ENCODE measurements at places on chromosomes 13 and 19.

- no peak for DNase-seq
These were observed 406.8 kb downstream of the KLF5 start for GRCh38 chr13:73465617-73465971.

GRCh38 chr13:100436099-100436498 is 152.5 kb downstream of the GGACT start:
- DNase-seq, result no peak

GRCh38 chr19:15304140-15304705 is 28.1 kb downstream of the BRD4 start:
- DNase-seq, result no peak

DNA sequence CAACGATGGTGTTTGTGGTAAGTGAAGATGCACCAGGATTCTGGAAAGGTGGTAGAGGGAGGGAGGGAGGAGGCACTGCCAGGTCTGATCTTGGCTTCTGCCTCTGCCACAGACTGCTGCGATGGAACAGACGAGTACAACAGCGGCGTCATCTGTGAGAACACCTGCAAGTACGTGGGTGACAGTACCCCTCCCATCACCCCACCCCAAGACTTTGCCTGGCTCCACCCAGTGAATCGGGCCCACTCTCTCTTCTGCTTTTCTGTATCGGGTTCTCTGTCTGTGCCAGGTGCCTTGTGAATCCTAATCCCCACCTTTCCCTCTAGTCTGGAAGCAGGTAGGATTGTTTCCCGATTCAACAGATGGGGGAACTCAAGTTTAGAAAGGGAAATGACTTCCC is 2.5 kb downstream of the PRKCSH start:
- no peak for DNase-seq

DNA sequence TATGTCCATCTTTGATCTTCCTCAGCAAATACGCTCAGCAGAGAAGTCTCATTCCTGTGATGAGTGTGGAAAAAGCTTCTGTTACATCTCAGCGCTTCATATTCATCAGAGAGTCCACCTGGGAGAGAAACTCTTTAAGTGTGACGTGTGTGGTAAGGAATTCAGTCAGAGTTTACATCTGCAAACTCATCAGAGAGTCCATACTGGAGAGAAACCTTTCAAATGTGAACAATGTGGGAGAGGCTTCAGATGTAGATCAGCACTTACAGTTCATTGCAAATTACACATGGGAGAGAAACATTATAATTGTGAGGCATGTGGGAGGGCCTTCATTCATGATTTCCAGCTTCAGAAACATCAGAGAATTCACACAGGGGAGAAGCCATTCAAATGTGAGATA is 5.7 kb upstream of the ZNF284 start:
- no peak for DNase-seq

DNA sequence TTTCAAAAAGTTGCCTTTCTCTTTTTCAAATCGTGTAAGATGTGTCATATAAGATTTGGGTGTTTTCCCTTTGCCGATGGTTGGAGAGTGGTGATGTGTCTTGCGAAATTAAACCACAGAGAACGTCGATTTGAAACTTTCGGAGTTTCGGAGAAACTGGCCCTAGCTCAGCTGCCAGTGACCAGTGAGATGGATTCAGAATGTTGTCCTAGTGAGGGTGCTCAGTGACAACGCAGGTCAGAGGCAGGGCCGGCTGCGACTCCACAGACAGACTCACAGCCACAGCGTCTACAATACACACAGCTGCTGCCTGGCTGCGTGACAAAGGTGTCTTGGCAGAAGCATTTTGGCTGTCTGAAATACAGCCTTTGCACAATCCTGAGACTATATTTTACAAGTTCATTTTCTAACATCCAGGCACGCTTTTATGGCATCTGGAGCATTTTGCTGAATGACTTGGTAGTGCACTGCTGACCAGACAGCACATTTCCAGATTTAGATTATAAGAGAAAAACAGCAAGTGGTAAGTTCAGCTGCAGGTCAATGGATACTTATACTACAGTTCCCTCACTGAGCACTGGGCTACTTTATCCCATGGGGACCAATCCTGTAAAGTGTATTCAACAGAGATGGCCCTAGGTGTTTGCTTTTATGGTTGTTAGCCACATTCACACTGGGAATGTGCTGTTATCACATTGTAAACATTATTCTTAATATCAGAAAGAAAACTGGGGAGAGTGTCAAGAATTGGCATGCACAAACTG is 207.5 kb downstream of the KCNRG start:
- no peak for DNase-seq

DNA sequence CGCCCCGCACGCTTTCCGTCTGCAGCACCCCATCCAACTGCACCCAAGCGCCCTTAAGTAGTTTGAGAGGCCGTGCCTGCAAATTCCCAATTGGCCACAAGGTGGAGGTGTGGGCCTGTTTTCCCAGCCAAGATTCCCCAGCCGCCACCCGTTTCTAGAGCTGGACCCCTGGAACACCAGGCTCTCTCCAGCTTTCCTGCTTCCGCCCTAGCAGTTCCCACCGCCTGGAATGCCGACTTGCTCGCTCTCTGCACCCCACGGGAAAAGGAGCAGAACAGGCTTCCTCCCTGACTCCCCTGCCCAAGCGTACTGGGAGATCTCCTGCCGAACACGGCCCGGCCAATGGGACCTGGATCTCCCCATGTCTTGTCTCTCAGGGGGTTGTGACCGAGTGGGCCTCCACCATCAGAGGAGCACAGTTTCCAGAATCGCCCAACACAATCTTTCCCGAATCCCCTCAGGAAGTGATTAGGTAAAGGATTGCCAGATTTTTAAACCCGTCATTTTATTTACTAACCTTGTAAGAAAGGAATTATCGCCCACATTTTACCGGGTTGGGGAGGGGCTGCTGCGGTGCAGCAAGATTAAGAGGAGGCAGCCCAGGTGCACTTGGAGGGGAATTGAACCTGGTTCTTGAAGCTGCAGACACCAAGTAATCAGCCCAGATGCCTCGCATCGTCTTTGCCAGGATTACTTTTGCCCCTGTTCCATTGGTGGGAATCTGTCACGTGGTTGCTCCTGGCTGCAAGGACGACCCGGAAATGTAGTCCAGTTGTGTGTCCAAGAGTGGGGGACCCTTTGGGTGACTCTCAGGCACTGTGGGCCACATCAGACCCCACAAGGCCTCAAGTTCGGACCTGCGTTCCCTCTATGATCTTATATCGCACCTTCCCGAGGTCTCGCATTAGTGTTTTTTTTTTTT is 3.5 kb upstream of the NAPSA start:
- peak; percentile 84 for DNase-seq

DNA sequence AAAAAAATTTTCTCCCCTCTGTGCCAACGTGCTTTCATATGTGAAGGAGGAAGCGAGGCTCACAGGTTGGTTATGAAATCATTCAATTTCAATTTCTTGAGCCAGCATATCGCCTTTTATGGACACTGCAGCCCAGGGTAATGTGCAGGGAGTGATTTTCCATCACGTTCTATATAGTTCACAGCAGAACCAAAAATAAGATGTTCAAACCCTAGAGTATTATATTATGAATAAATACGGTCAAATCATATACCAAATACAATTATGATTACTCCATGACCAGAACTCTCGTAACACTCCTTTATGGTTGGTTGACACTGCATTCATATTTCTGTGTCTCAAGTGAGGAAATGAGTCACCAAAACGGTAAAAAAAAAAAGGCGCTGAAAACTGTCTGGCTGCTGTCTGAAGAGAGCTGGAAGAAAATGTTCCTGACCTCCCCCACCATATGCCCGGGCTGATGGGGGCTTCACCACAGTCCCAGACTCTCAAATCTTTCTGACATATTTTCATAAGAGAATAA is 75.8 kb upstream of the UBAC2 start:
- DNase-seq, result no peak

DNA sequence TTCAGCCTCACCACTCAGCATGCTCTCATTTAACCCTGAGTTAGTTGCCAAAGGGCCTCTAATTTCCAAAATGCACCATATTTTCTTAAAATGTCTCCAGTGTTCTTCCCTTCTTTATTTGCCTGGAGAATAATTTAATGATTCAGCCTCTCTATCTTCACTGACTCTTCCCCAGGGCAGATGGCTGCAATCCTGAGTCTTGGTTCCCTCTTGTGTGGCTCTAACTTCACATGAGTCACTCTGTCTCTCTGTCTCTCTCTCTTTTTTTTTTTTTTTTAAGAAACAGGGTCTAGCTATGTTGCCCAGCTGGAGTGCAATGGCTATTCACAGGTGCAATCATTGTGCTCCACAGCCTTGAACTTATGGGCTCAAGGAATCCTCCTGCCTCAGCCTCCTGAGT is 251.4 kb downstream of the VWA8 start:
- DNase-seq, result no peak

DNA sequence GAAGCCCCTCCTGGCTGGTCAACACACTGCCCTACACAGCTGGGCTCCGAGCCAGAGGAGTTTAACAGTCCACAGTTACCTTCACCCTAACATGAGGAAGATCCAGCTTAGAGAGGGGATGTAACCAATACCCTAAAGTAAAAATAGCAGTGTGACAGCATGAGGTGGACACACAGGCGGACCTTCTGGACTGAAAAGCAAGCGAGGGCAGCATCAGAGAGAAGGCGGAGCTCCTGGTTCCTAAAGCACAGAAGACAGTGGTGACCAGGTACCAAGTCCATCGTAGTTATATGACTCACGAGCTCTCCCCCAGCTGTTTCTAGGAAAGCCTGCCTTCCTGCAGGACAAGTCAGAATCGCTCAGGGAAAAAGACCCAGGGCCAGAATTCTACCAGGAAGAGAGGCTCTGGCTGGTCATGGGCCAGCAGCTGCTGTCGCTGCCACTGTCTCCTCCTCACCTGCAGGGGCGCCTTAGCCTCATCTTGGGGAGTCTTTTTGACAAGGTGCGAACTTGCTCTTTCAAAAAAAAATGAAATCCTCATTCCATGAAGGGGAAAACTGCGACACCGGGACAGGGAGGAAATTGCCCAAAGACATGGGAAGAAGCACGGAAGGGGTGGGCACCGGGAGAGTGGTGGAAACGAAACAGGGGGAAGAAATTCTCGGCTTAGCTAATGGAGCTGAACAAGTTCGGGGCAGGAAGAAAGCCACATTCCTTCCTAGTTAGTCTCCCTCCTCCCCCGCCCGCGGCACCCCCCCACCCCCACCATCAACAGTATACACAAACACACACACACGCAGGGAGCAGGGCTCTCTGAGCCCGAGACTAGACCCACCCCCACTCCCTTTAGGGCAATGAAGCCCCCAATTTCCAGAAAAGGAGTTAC is 1.7 kb downstream of the ELL start:
- DNase-seq, result peak; percentile 13

GRCh38 chr13:33274264-33274663 is 11.3 kb downstream of the STARD13 start:
- no peak for DNase-seq

DNA sequence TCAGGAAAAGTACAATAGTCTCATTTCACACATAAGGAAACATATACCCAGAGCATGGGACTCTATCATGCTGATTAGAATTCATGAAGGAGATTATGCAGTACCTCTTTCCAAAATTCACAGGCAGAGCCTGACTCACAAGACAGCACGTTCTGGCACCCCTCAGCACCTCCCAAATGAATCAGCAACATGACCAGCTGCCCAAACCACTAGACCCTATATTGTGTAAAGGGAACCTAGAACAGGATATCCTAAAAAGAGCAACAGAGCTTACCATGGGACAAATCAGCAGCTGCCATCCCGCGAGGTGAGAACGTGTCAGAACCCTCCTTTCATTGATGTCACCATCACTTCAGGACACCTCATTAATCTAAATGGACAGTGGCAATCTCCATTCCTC is 2.5 kb downstream of the ZNF426 start:
- DNase-seq, result no peak

DNA sequence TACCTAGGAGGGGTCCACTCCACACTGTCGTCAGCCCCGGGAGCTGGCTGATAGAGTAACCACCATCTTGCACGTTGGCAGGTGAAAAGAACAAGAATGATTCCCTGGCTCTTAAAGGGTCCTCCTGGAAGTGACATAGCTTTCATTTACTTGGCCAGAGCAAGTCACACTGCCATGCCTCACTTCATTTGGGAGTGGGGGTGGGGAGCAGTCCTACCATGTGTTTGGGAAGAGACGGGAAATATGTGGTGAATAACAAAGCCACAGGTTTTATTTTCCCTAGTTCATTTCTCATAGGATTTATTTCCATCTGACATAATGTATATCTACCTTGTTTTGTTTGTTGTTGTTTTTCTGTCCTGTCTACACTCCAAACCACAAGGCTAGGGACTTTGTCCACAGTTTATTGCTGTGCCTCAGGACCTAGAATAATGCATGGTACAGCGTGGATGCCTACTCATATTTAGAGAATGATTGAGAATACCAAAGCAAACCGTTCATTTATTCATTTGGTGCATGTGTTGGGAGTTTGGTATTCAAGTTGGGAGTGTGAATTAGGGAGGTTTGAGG is 26.8 kb downstream of the UBAC2 start:
- DNase-seq, result no peak

- no peak for DNase-seq
These were observed 3.2 kb upstream of the SPACA6 start for GRCh38 chr19:51689751-51690453.

DNA sequence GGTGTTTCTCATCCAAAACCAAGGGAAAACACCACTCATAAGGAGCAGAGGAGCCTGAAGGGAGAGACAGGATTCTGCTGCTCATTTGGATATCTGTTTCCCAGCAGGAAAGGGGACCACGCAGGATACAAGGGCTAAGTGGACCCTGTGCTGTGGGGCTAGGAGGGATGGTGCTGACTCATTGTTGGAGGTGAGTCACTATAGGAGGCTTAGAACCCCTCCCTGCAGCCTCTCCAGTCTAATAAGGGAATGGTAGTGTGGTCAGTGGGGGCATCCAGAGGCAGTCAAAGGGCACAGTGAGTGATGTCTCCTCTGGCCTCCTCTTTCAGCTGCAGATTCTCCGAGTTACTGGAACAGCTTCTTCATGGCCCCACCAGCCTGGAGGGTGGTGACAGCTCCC is 442.3 kb downstream of the TUBA3C start:
- no peak for DNase-seq

DNA sequence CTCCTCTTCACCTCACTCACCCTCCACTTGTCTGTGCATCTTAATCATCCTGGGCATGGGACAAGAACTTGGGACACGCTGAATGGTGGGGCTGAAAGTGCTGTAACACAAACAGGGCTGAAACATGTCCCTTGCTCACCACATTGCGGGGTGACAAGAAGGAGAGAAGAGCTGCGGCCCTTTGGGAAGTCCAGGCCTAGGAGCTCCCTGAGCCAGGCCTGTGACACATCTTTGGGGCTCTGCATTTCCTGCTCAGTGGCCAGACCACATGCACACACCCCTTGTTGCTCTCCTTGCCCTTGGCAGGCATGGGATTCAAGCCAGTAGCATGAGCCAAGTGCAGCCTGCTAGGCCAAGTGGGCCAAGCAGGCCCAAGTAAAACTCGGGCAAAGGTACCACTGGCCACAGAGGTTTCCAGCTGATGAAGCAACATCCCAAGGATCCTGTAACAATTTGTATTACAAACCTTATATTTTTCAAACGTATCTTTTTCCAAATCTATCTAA is 1384.3 kb upstream of the PCDH20 start:
- no peak for DNase-seq

DNA sequence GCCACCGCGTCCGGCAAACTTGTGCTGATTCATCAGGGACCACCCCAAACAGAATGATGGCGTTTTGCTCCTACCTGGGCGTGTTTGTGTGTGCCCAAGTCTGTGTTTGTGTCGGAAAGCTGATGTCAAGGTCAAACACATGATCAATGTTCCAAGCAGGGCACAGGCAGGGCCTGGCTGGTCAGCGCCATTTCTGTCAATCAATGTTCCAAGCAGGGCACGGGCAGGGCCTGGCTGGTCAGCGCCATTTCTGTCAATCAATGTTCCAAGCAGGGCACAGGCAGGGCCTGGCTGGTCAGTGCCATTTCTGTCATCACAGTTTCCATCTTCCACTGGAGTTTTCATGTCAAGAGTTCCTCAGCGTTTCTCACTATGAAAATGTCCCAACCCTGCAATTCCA is 14.9 kb upstream of the GRTP1 start:
- DNase-seq, result no peak
